Stimulated activated naive CD4-positive, alpha-beta T cell (primary cell): ENCODE measurements at places on chromosomes 2 and 18.

GRCh38 chr2:140348826-140349225, 1568.6 kb upstream of the NXPH2 start:
- DNase-seq: no peak

DNA sequence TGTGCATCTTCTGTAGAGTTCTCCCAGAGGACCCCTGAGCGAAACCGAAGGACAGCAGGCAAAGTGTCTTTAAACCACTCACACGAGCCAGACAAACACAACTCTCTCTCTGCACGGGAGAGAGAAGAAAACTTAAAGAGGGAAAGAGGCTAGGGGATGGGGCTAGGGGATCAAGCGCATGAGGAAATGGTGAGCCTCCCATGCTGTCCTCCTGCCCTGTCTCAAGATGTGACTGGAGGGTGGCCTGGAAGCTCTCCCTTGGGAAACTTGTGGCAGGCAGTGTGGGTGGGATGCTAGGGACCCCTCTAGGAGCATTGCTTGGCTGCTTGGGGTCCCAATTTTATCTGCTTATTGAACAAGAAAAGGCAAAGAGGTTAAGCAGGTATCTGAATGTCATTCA, 44.5 kb downstream of the CYP26B1 start:
- no peak for DNase-seq

DNA sequence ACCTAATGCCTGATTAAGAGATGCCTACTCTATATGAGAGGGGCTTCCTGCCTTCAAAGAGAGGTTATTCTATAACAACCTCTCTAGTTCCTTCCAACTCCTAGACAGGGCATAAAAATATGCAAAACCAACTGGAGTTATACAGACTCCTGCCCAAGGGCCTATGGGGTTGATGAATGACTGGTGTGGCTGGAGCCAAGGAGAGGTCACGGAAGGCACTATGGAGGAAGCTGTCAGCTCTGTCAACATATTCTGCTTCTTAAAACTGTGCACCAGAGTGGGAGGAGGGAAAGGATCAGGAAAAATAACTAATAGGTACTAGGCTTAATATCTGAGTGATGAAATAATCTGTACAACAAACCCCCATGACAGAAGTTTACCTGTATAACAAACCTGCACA, 120.9 kb upstream of the CDC42EP3 start:
- no peak for DNase-seq

DNA sequence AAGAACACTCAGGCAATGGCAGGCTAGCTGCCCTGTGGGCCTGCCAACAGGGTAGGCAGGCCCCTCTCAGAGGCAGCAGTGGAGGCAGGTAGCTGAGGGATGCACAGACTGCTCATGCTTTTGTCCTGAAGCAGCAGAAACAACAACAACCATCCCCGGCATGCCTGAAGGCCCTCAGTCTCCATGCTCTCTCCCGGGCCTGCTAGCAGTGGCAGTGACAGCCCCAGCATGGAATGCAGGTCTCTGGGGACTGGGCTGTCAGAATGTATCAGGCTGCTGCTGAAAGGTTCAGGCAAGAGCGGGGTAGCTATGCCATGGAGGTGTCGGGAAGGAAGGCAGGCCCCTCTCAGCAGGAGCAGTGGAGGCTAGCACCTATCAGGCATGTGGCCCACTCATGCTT, 209.8 kb downstream of the KCNJ3 start:
- no peak for DNase-seq

GRCh38 chr2:47269316-47270232, 114.5 kb upstream of the STPG4 start:
- no peak for DNase-seq

DNA sequence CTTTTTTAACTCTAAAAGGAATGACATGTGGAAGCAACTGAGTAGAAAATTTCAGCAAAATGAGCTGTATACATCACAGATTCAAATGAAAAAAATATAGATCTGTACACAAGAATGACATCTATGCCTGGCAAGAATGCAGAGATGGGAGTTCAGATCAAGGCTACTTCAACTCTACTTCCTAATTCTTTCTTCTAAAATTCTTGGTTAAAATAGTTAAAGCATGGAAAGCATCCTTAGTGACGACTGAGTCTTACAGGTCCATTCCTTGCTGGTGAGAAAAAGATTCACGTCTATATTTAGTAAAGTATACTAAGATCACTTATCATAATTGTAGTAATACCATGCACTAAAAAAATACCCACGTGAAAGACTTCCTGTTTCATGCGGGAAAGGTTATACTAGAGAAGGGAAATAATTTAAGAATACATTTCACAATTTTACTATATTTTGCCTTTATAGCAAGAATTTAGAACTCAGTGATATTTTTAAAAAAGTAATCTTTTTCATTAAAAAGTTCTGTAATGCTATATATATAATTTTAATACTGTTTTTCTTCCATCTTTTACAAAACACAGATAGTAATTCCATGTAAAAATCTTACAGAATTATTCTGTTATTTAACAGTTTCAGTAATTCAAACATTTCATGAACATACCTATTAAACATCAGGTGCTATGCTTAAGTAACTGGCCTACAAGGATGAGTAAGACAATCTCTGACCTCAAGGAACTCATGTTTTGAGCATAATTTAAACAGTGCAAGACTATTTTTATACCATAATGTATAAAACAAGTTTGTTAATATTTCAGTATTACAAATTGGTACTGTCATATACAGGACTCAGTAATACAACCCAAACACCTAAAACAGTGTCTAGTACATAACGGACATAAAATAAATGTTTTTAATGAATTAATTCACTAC, 159.6 kb downstream of the BAZ2B start:
- DNase-seq: no peak

- no peak for DNase-seq
These were observed 38.1 kb upstream of the SOCS6 start for GRCh38 chr18:70250781-70251180.

- DNase-seq: no peak
These were observed 311.5 kb downstream of the RAD51AP2 start for GRCh38 chr2:17206771-17207170.

- DNase-seq: no peak
These were observed 96.2 kb downstream of the RAD51AP2 start for GRCh38 chr2:17422061-17422460.

DNA sequence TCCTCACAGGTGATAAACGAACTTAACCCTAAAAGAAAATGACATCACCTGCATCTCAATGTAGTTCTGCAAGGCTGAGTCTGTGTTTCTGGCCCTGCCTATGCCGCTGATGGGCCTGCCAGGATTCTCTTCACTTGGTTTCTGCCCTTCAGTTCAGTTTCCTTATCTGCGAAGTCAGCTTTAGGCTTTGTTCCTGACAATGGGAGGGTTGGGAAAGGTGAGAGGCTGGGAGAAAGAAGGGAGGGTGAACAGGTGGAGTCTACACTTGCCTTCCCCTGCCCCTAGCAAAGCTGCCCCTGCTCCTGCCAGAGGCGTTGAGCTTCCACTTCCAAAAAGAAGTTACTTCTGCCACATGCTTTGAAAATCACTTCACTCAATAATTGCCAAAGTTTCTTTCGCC, 124.0 kb upstream of the APCDD1 start:
- no peak for DNase-seq

DNA sequence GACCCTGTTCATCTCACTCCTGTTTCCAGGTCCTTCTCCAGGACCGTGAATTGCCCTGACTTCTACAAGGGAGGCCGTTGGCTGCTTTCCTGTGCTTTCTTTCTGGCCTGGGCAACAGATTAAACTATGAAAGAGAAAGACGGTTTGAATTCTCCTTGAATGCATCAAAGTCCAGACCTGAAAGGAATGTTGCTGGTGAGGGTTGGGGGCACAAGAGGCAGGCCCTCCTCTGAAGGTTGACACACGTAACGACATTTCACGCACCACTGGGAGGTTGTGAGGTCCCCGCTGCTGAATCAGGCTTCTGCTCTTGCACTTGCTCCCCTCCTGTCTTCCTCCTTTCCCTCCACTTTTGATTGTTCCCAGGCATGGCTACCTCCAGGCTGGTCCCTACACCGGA, 141.9 kb downstream of the CYRIA start:
- DNase-seq: no peak

DNA sequence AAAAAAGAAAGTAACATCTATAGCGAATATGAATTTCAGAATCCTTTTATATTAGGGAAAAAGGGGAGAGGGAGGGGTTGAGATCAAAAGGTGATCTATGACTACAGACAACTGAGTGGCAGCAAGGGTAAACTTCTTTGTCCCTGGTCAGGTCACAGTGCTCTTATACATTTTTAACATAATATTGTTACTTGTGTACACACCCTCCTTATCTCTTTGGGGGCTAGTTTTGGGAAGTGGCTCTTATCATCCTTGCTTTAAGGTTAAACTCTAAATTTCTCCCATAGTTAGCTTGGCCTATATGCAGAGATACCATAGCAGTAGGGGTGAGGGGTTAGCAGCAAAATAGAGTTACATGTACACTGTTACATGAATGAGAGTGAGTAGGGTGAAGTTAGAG, 31.6 kb upstream of the ATG16L1 start:
- no peak for DNase-seq
